ENCODE measurements at places on chromosomes 1 and 21. TPM values are rescaled to one million over a fixed set of nuclear protein-coding genes. Genes with fewer than 3 reads are reported as not detected.

The ADCY10 gene
- 0.81 TPM for total RNA-seq

- DNase-seq: no peak
Observed at GRCh38 chr1:92774407-92774806, 10.5 kb downstream of the EVI5 start.

- no peak for DNase-seq
Observed at GRCh38 chr21:45219517-45219916, 68.2 kb downstream of the POFUT2 start.

The RBM8A gene
- total RNA-seq: 99.8 TPM

- no peak for DNase-seq
Observed at GRCh38 chr1:243335292-243335691, 79.5 kb downstream of the SDCCAG8 start.

GRCh38 chr21:15446223-15446622 is 283.6 kb upstream of the USP25 start:
- DNase-seq: no peak

GRCh38 chr1:184176058-184176457 is 124.5 kb downstream of the TSEN15 start:
- DNase-seq: no peak

GRCh38 chr21:15567191-15567590 is 162.6 kb upstream of the USP25 start:
- no peak for DNase-seq

GRCh38 chr1:63027176-63027575 is 243.2 kb downstream of the ATG4C start:
- DNase-seq: no peak

The RHBG gene
- 0.29 TPM for total RNA-seq

DNA sequence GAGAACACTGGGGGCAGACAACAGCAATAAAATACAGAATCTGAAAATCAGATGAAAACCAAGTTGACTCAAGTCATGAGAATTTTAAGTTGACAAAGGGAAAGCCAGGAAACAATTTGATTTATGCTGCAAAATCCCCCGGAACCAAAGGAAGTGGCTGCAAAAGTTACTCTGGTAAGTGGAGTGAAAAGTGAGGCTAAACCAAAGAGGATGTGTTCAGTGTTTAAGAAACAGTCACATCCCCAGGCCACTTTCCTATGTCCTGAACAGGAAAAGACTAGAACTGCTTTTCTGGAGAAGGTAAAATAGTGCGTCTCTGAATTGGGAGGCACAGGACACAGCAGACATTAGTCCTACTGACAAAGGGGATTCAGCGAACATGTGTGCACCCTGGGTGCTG is 5.9 kb downstream of the TARBP1 start:
- no peak for DNase-seq

DNA sequence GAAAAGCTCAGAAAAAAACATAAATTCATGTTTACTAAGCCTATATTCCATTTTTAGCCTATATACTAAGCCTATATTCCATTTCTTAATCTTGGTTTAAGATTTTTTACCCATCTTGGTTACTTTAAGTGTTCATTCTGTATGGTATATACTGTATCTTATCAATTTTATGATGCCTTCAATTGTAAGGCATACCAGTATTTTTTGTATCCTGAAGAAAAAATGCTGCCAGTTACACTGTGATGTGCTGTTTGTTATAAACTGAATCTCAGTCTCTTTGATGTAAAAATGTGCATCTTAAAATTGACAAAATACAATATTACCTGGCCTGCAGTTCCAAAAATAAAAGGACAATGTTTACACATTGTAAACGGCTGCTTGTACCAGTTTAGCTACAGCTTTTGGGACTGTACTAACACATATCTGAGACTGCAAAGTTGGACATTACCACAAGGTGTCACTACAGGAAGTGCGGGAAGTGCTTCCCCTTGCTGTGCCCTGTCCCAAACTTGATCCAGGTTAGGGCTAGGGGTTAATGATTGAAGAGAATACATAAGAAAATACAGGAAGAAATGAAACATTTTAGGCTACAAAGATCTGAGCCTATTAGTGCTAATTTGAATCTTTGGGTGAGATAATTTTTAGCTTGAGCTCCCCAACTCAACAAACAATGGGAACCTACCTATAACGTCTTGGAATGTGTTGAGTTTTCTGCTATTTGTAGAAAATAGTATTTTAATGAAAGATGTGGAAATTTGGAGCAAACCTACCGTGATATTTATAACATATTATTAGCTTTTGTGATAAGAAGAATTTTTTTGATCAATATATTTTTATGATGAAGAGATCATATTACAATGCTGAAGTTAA is 108.9 kb downstream of the LBR start:
- peak; percentile 29 for DNase-seq

The OLIG2 gene
- total RNA-seq: not detected

The RHD gene
- not detected for total RNA-seq

The ADGRB2 gene
- total RNA-seq: 6.0 TPM

- peak; percentile 35 for DNase-seq
Observed at GRCh38 chr1:181021811-181022434, 747 bp downstream of the STX6 start.

DNA sequence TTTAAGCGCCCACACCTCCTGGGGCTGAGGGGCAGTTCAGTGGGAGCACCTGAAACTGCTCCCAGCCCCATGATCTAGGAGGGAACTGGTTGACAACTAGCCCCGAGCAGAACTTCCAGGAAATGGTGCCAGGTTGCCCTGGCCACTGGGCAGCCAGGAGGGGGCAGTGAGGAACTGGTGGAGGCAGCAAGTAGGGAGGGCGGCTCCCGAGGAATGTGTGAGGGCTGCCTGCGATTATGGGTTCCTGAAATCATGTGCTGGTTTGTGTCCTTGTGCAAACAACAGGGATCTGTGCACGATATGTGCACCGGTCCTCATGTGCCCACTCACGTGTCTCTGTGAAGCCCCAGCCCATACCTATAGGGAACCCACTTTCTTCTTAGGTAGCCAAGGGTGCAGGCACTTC is 9.9 kb downstream of the GPR3 start:
- peak; percentile 84 for DNase-seq

GRCh38 chr21:36551731-36552433 is 72.0 kb upstream of the CLDN14 start:
- no peak for DNase-seq

- DNase-seq: no peak
Observed at GRCh38 chr1:223792046-223792445, 53.7 kb downstream of the TP53BP2 start.

DNA sequence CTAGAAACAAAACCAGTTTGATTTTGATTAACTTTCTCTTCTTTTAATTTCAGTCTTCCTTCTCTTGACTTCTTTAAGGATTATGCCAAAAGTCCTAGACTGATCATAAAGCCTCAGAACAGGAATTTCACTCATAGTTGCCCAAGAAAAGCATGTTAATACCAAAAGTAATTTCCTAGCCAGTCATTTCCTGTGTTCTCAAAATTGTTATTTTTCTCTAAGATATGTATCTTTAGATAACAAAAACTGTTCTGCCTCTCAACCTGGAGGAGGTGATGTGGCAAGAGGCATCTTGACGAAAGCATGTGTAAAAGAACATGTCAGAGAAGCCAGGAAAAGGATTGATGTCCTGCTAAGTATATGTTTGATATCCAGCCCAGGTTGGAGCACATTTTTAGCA is 78.0 kb upstream of the IPO9 start:
- no peak for DNase-seq

The RPE65 gene
- not detected for total RNA-seq

DNA sequence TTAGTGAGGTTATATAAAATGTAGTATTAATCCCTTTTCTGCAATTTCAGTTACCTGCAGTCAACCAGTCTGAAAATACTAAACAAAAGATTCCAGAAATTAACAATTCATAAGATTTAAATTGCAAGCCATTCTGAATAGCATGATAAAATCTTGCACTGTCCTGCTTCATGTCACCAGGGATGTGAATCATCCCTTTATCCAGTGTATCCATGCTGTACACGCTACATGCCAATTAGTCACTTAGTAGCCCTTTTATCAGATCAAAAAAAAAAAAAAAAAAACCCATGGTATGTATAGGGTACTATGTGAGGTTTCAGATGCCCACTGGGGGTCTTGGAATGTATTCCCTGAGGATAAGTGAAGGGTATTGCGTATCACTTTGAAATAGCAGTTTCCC is 191.3 kb upstream of the HP1BP3 start:
- DNase-seq: no peak

- DNase-seq: peak; percentile 40
Observed at GRCh38 chr21:43866659-43867331, 1.8 kb downstream of the AGPAT3 start.

- DNase-seq: no peak
Observed at GRCh38 chr1:219537223-219537631, 75.7 kb downstream of the ZC3H11B start.

GRCh38 chr1:109371341-109371739 is 26.4 kb downstream of the SORT1 start:
- DNase-seq: no peak

- DNase-seq: no peak
Observed at GRCh38 chr1:210369425-210369824, 40.7 kb downstream of the HHAT start.

The ADAMTS1 gene
- 74.7 TPM for total RNA-seq

DNA sequence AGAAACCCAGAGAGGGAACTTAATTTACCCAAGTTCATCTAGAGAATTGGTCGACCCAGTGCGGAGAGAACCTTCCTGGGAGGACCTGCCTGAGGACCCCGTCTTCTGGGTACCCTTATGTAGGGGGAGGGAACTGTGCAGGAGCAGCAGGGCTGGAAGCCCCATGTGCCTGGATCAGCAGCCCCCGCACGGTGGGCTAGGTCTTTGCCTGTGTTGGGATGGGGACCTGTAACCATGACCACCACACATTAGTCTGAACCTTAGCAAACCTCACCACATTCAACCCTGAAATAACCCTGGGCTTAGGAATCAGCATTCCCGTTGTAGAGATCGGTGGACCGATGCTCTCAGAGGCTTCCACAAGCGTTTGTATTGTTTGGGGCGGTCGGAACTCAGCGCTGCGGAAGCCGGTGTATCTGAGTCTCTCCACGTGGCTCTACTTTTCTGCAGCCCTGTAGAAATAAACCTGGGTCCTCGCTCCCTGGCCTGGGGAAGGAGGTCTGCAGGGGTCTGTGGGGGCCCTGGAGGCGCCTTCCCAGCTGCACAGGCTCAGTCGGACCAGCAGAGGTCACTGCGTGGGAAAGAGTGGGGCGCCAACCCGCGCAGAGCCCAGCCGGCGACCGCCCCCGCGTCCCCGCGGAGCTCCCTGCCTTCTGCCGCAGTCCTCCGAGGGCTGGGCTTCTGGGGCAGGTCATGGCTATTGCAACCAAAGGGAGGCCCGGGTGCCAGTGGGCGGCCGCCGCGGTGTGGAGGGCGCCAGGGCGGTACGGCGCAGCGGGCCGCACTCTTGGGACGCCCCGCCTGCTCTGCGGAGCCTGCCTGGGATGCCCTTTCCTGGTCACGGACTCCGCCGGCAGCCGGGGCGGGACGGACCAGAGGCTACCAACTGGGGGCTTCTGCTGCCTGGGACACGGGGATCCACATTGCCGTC is 36.2 kb upstream of the KCNA10 start:
- DNase-seq: peak; percentile 21

The APOBEC4 gene
- total RNA-seq: not detected

The ESRRG gene
- 5.4 TPM for total RNA-seq

GRCh38 chr1:47776667-47777131 is 220.5 kb downstream of the TRABD2B start:
- no peak for DNase-seq

The CFHR5 gene
- total RNA-seq: not detected

- no peak for DNase-seq
Observed at GRCh38 chr1:200146100-200146499, 118.6 kb downstream of the NR5A2 start.

The PDE9A gene
- 22.8 TPM for total RNA-seq

The KIF17 gene
- total RNA-seq: 4.7 TPM

DNA sequence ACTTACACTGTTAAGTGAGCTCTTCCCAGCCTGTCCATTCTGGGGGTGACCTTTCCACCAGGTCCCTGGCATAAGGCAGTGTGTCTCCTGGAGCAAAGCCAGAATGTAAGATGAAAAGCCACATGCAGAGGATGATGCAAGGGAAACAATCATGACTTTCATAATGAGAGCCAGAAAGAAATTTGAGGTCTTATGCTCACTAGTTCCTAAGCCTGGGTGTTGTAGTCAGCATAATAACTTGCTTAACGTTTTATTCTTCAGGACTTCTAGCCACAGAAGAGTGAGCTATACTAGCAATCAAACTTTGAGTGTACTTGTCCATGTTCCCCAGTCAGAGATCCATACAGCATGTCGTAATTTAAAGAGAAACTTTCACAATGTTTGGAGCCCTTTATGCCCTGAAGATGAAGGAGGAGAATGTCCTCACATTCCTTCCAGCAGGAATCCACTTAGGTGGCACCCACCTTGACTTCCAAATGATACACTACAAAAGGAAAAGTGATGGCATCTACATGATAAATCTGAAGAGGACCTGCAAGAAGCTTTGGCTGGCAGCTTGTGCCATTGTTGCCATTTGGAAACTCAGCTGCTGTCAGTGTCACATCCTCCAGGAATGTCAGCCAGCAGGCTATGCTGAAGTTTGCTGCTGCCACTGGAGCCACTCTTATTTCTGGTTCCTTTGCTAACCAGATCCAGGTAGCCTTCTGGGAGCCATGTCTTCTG is 60.5 kb upstream of the FOXD3 start:
- DNase-seq: no peak

DNA sequence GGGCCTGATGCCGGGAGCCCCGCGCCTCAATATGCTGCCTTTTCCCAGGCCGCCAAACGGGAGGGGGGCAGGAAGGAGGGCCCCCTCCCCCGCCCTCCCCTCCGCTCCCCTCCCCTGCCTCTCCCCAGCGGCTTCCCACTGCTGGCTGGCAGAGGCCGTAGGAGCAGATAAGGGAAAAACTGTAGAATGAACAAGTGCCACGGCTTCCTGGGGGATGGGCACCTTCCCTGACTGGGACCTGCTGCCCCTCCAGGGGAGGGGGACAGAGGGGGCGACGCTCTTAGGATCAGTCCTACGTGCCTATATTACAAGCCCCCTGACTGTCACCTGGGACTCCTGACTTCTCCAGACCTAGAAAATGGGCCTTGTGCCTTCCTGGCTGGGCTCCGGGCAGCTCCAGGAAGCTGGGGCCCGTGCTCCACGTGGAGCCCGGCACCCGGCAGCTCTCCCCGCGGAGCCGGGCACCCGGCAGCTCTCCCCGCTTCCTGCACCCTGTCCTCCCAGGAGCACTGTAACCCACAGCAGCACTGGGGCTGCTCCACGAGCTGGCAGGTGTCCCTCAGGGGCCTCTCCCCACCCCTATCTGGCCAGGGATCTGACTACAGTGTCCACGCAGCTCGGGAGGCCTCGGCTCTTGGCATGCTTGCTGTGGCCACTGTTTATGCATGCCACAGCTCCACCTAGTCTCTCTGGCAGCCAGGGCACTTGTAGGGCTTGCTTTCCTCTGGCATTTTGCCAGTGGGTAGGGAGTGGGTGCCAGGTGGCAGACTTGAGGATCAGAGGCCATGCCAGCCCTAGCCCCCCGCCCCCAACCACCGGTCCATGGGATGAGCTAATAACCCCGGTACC is 674 bp upstream of the HES5 start:
- no peak for DNase-seq

The OR2L13 gene
- total RNA-seq: not detected

The LHX8 gene
- 0.83 TPM for total RNA-seq

DNA sequence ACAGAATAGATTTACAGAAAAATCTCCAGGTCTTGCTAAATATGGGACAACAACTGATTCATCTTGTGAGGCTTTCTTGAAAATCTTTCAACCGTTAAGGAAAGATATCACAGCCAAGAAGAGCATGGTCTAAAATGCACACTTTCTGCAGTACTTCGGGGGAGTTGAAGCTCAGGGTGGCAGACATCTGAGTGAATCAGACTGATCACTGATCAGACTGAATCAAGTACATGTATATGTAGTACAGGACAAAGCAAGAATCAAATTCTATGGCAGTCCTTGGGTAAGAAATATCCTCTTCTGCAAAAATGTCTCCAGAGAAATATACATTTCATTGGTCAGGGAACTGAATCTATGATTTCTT is 212.4 kb upstream of the SPAG17 start:
- DNase-seq: no peak

Data from mucosa of gallbladder (tissue), 1 donor.